Stimulated activated CD8-positive, alpha-beta memory T cell treated with anti-CD3 and anti-CD28 coated beads, Interleukin-15, amount 100 ng/mL, for 4 hours (primary cell): ENCODE measurements at places on chromosomes 2 and 18.

GRCh38 chr2:124353656-124354055 is 328.6 kb downstream of the CNTNAP5 start:
- DNase-seq = no peak

- no peak for DNase-seq
Measured at GRCh38 chr2:64453770-64454385, at the start of gene LGALSL. LGALSL (plus strand) TSS chr2:64454162; CDS start chr2:64454546, 384 bp downstream.

- no peak for DNase-seq
Measured at GRCh38 chr18:74610051-74610615, 12.5 kb downstream of the ZNF407 start.

- DNase-seq = no peak
Measured at GRCh38 chr2:241378816-241379215, 22.7 kb downstream of the FARP2 start.

DNA sequence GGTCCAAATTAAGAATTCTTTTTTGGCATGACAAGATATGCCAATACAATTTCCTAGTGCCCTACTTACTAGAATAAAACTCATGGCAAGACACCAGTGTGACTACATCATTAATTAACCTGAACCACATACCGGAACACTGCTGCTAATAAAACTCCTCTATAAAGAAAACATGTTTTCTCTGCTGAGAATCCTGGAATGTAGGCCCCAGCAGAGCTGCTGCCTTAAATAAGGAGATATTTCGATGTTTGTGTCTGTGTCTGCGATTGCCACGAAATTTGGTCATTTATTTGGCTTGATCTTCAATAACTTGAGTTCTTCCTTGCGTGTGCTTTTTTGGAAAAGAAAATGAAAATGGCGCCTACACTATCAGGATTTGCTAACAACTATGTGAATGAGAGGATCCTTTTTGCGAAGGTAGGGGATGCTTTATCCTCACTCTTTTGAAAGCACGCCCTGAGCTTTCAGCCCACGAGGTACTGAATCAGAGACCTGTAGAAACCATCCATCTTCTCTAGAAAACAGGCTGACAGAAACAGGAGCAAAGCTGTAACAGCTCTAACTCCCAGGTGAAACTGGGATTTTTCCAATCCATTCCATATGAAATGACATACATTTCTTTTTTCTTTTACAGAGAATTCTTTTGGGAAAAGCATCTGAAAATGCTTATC is 27.0 kb downstream of the KLF7 start:
- DNase-seq = no peak

DNA sequence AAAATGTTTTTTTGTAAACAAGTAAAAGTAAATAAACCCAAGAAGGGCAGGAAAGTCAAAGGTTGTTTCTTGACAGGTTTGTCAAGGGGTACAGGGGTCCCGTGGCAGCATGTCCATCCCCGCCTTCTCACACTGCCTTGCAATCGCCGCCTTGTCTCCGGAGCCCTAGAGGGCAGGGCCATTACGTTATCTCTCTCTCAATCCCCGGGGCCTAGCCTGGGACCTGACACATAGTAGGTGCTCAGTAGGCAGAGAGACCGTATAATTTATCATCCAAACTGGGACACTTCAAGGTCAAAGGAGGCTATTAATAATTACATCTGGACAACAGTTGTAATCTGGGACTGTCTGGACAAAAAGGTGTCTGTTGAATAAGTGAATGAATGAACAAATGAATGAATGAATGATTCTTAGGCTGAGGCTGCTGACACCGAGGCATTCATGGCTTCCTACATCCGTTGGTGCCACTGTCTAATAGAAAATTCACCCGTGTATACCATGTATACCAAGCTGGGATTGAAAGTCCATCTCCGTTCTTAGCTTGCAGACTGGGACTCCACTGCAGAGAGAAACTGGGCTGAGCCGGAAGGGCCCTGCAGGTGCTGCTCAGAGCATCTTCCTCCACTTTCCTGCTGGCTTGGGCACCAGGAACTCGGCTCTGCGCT is 44.8 kb upstream of the PLB1 start:
- no peak for DNase-seq

DNA sequence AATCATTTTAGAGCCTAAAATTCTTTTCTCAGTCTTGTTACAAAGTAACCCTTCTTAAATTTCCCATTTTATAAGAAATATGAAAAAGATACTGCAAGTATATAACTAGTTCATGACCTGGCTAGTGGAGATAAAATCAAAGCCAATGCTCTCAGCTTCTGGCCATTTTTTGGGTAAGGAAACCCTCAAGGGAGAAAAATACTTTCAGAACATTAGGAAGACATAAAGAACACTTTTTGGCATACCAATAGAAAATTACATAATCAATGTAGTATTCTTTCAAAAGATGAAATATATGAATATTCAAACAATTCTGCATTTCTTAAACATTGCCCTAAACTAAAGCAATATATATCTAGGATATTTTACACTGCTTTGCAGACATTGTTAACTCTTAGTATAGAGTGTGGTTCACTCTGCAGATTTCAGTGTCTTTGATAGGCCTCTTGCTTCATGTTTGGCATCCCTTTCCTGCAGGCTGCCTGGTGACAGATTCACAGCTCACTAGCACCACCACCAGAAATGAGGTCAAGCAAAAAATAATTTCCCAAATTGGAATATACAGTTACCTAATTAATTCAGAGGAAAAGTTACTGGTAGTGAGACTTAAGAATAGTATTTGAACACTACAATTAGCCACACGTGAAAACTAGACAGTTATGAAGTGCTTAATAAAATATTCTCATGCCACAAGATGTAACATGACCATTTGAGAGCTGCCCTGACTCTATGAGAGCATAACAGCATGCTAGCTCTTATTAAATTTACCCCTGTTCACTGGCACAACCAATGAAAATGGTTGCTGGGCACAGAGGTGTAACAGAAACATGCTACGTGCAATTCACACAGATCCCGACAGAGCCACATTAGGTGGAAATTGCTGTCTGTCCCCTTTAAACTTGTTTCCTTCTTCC is 36.0 kb downstream of the PAIP2B start:
- no peak for DNase-seq

DNA sequence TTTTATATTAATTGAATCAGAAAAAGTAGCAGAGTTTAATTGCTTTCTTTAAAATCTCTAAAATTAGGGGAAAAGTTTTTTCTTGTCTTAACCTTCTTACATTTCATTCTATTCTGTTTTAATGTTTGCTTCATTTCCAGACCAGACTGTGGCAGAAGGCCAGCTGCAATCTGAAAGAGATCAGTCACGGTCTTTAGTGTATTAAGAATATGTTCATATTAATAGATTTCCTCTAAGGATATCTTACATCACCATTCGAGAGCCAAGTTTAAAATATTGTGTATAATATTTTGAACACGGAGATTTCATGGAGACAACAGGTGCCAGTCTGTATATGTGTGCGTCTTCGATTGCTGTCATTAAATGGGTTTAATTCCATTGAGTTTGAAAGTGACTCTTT is 230.9 kb upstream of the ZSWIM2 start:
- no peak for DNase-seq

DNA sequence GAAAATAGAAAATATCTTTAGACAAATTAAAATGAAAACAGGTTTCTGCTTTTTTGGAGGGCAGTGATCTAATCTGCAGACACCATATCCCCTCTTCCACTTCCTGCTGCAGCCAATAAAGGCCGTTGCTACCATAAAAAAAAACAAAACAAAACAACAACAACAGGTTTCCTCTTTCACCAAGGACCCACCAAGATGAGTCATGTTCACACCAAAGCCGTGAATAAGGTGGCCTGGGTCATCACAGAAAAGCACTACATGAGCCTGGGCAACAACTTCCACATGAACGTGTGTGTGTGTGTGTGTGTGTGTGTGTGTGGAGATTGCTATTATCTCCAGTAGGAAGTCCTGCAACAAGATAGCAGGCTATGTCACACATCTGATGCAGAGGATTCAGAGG is 24.8 kb upstream of the TFCP2L1 start:
- DNase-seq = no peak

DNA sequence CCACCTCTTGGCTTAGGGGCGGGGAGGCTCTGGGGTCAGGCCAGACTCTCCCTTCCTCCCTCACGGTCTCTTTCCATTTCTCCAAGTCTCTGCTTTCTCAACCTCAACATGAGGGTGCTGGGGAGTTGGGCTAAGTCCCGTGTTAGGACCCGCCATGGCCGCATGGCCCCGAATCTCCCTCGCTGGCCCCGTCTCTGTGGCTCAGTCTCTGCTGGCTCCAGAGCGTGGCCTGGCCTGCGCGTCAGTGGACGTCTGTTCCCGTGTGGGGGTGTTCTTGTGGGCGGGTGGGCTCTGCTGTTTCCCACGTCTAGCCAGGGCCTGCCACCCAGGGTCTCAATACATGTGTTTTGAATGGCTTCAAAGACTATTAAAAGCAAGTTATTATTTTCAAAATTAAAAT is 12.4 kb downstream of the ALLC start:
- no peak for DNase-seq

- no peak for DNase-seq
Measured at GRCh38 chr2:161321944-161322648, 13.9 kb downstream of the PSMD14 start.

GRCh38 chr2:128402911-128403670 is 84.4 kb upstream of the HS6ST1 start:
- no peak for DNase-seq

DNA sequence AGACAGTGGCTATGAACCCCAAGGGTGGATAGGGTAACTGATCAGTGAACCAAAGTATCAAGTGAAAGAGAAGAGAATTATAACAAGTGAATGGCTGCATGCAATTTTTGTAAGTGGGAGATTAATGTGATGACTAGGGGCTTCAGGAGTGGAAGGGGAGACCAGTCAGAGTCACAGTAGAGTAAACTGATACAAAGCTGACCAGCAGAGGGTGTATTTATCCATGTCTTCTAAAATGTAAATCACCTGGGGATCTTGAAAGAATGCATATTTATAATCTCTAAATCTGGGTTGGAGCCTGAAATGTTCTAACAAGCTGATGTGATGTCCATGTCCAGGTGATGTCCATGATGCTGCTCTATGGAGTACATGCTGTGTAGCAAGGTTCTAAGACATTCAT is 1351.3 kb upstream of the CHAC2 start:
- no peak for DNase-seq

DNA sequence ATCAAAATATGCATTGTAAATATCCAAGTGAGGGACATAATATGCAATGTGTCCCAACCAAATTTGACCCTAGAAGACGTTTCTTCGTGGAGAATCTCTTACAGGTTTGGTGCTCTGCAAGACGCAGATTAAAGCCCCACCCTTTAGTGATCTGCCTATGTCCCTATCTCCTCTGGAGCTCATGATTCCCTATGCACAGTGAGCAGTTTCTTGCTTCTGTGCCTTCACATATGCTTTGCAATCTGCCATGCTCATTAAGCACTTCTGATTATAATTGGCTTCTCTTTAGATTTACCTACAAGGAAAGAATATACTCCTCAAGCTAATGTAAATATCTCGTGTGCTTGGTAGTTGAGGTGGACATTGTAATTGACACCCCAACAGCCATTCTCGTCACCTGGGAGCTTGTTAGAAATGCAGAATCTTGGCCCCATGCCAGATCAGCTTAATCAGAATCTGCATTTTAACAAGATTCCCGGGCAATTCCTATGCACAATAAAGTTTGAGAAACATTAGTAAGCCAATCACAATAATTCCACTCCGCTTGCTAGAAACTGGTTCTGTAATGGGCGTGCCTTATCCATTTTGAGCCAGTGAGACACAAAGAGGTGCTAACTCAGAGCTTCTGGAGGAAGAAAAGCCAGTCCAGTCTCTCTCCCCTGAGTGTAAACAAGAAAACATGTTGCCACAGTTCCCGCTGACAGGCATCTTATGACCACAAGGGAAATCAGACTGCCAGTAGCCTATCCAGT is 2.8 kb upstream of the PUM2 start:
- DNase-seq = no peak

DNA sequence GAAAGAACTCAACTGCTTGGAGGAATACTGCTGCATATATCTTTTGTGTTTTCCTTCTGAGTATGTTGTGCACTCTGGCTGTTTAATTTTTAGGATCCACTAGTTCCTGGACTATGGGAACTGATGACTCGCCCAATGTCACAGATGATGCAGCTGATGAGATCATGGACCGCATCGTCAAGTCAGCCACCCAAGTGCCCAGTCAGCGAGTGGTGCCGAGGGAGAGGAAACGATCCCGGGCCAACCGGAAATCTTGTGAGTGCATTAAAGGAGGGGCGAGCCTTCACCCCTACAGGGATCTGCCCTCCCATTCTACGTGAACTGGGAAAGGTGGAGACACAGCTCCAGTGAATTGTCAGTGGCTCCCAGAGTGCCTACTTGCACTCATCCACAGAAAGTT is 59.6 kb downstream of the TPGS2 start:
- no peak for DNase-seq

- no peak for DNase-seq
Measured at GRCh38 chr2:11647834-11648600, 22.0 kb downstream of the NTSR2 start.

DNA sequence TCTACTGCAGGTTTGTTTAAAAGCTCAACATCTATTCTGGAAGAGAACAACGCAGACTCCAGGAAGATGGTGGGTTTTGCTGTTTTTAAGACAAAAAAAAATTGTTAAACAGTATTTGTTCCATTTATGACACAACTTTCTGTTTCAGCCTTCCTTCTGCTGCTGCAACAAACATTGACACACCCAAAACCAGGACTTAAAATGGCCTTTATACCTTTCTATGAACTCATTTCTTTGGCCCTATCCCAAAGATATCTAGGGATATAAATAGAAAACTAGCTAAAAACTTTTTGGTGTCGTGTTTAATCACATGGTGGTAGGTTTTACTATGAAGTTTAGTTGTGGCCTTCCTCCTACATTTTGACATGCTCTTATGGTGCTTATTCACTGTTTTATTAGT is 964 bp upstream of the GALNT3 start:
- no peak for DNase-seq

GRCh38 chr2:73333564-73333963 is 40.2 kb upstream of the EGR4 start:
- DNase-seq = no peak

- DNase-seq = no peak
Measured at GRCh38 chr2:72275084-72275483, 127.4 kb upstream of the CYP26B1 start.

DNA sequence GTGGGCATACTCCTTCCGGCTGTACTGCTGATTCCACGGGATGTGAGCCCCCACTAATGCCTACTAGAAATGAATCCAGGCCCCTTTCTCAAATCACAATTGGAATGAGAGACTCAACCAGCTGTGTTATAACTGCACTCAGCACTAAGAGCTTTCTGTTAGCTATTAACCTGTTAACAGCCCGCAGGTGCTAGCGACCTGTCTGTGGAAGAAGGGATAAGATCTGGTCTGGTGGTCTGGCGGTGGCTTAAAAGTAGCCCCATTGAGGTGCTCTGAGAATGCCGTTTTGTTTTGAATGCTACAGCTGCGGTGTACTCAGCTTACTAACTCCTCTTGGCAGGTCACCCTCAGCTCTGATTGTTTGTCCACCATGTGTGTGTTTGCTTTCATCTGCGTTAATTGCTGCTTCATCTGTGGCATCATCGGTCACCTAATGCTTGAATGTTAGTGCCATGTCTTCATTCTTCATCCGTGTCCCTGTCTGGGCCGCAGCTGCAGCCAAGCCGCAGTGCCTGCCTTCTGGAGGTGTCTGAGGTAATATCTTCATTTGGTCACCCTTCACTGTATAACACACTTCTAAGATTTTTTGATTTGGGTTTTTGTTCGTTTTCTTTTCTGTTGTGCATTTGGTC is 16.3 kb downstream of the RAB12 start:
- no peak for DNase-seq
